Hematopoietic multipotent progenitor cell treated with erythropoietin and hydrocortisone succinate and interleukin-3 and kit ligand, for 17 days (in vitro differentiated cells): ENCODE measurements at places on chromosomes 13 and 19.

GRCh38 chr19:3245050-3245449 is 20.6 kb downstream of the CELF5 start:
- DNase-seq, result no peak

- DNase-seq, result no peak
Measured at GRCh38 chr19:46639358-46640182, 3.6 kb upstream of the GNG8 start.

DNA sequence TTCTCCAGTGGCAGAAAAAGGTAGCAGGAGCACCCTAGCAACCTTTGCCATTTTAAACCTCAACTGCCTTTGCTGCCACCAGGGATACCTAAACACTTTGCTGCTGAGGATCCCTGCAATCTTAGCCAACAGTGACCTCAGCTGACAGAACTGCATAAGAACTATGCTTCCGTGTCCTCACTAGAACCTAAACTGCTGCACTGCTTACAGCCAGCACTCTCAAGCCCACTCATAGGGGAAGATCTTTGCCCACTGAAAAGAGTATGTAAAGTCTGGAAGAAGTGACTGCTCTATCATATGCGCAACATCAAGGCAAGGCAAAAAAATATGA is 270.0 kb upstream of the PCDH20 start:
- DNase-seq, result no peak

DNA sequence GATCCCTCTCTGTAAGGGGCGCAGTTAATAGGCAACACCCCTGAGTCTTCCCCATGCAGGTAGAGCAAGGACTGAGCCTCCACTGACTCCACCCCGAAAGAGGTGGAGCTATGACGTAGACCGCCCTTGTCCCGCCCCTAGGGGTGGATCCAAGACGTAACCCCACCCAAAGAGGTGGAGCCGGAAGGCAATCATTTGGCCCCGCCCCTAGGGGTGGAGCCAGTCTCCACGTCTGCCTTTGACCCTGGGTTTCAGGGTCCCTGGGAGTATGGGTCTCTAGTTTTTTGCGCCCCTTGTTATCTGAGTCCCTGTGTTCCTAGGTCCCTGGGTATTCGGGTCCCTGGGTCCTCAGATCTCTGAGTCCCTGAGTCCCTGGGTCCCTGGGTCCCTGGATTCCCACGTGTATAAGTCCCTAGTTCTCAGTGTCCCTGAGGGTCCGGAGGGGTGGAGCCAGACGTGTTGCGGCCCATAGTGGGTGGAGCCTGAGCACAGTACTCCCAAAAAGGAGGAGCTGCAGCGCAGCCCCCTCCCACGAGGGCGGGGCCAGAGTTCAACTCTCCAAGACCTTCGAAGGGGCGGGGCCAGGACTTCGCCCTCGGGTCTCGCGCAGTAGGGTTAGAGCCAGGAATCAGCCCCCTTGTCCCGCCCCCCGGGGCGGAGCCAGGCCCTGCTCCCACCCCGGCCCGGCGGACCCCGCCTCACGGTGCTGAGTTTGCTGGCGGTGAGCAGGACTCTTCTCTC is 5.3 kb downstream of the DENND1C start:
- DNase-seq, result peak; percentile 33

- no peak for DNase-seq
Measured at GRCh38 chr19:23999821-24000610, 85.3 kb downstream of the ZNF726 start.

- DNase-seq, result no peak
Measured at GRCh38 chr19:32540621-32541020, 40.4 kb upstream of the PDCD5 start.

- DNase-seq, result no peak
Measured at GRCh38 chr13:48220592-48220980, 12.4 kb upstream of the ITM2B start.

GRCh38 chr19:55474269-55475265 is 1.9 kb upstream of the ZNF628 start:
- DNase-seq, result no peak

GRCh38 chr13:111034811-111035210 is 80.3 kb upstream of the ARHGEF7 start:
- no peak for DNase-seq

- no peak for DNase-seq
Measured at GRCh38 chr19:16233081-16233776, 35.5 kb downstream of the AP1M1 start.

DNA sequence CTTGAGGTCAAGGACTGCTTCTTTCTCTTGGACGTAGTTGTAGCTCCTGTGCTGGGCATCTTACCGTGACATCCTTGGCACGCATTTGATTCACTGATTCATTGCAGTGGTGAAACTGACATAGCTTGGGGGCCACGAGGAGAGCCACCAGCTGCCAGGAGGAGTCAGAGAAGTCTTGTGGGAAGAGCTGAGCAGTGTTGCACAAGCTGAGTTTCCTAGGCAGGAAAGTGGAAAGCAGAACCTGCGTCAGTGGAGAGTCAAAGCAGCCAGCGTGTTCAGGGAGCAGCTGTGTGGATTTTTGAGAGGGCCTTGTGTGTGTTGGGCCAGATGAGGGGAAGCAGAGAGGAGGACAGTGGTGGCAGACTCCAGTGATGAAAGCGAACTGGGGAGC is 5.3 kb upstream of the GPR183 start:
- DNase-seq, result no peak

GRCh38 chr13:110380359-110381028 is 73.4 kb downstream of the COL4A2 start:
- DNase-seq, result no peak

DNA sequence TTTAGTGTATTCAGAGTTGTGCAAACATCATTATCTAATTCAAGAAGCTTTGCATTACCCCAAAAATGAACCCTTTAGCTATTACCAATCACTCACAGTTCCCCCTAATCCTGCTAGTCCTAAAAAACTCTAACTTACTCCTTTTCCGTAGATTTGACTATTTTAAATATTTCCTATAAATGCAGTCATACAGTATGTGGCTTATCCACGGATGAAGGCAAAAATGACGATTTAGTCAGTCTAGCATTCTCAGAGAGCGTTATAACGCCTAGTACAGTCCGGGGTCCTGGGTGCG is 587 bp upstream of the ZNF383 start:
- DNase-seq, result no peak

DNA sequence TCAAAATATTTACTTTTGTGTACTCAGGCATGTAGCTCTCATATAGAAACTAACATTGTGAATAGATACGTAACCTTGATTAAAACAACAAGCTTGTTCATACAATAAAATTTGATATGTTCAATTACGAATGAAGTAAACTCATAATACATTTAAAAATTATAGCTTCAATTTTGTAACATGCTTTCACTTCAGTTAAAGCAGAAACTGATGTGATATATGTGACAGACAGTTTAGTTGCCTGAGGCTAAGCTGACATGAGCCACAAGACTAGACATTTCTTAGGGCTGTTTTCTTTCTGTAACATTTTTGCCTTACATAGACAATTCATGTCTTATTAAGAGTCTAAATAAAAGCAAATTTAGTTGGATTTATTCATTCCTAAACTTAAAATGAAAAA is 526.0 kb downstream of the PCDH9 start:
- DNase-seq, result no peak

DNA sequence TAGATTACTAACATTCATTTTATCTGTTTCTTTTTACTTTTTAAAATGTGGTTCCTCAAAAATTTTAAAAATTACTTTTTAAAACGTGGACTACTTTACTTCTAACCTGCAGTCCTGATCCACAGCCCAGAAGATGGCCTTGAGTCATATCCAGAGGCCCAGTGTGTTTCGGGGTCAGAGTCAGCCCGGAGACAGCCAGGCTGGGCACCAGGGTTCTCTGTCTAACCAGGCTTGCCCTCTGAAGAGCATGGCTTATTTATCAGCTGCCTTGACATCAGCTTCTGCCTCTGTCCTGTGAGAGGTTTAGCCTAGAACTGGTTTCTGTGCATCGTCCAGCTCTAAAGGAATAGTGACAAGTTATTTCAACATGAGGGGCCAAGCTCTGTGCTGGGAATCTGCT is 332.0 kb downstream of the FGF9 start:
- no peak for DNase-seq

DNA sequence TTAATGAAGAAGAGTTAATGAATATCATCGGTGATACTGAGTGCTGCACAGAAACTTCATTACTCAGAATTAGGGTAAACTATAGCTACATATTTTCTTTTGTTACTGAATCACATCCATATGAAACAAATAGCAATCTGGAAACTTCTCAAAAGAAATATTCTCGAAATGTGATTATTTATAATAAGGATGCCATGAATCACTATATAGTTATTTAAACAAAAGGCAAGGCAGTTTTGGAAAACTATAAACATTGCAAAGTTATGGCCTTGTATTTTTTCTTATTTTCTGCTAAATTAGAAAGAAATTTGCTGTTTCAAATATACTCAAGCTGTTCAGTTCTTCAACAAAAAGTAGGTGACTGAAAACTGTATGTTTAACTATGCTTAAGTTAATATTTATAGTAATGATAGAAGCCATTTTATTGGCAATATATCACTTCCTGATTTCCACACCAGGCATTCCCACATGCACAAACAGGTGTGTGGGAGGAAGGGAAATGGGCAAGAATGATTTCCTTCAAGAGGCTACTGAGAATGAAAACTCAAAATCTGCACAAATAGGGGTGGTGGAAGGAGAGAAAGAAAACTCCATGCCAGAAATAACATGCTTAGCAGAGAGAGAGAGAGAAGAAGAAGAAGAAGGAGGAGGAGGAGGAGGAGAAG is 74.5 kb upstream of the FRY start:
- no peak for DNase-seq

DNA sequence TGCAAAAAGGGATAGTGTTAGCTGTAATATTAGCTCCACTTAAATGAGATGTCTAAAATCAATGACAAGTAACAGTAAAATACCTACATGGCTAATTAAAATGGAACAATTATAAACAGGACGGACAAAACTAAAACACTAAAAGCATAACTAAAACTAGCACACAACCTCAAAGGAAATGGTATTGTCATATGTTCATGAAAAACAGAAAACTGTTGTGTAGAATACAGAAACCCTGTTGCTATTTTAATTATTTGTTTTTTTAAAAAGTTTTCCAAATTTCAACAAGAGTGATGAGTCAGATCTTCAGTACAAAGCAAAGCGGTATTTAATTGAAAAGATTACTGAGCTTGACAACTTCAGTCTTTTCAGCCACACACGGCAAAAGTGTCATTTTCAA is 4.2 kb downstream of the RCBTB2 start:
- no peak for DNase-seq

- DNase-seq, result no peak
Measured at GRCh38 chr19:1017115-1017905, 3.6 kb downstream of the TMEM259 start.

- DNase-seq, result peak; percentile 54
Measured at GRCh38 chr19:49637821-49638738, 1.9 kb downstream of the RRAS start.

- DNase-seq, result peak; percentile 56
Measured at GRCh38 chr13:45341799-45342500, 967 bp upstream of the TPT1 start.

DNA sequence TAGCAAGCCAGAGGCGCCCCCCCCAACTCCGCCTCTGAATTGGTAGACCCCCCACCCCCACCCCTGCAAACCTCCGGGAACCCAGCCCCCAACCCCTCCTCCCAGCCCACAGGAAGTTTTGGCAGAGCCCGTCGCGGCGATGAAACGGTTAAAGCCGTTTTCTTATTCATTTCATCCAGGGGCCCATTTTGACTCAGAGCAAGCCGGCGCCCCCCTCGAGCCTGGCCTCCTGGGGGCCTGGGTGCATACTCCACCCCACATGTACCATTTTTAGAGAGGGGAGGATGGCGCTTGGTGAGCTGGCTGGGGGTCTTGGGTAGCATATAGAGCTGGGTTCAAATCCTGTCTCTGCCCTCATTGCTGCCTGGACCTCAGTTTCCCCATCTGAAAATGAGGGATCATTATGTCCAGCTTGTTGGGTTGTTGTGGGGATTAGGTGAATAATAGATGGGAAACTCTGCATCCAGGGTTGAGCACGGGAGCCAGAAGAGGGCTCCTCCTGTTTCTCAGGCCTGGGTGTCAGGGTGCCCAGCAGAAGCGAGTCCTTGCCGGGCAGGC is 7.9 kb upstream of the JUNB start:
- DNase-seq, result no peak

DNA sequence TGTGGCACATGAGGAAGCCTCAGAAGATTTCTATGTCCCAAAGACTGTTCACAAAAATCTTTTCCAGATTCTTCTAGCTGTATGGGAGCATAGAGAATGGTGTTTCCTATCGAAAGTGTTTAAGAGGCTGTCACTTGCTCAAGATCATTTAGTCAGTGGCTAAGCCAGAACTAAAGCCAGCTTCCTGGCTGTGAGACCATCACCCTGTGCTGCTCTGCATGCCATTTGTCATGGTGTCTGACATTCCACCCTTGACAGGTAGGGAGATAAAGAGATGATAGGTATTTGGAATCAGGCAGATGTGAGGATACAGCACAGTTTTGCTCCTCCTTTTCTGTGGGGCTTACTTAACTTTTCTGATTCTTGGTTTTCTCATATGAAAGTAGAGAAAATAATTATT is 177.3 kb downstream of the DNAJC15 start:
- no peak for DNase-seq

GRCh38 chr19:46674416-46675178 is 13.6 kb upstream of the DACT3 start:
- no peak for DNase-seq

- DNase-seq, result no peak
Measured at GRCh38 chr19:5651361-5651760, 28.5 kb downstream of the SAFB start.

- DNase-seq, result no peak
Measured at GRCh38 chr13:30307971-30308290, 580 bp upstream of the KATNAL1 start.

DNA sequence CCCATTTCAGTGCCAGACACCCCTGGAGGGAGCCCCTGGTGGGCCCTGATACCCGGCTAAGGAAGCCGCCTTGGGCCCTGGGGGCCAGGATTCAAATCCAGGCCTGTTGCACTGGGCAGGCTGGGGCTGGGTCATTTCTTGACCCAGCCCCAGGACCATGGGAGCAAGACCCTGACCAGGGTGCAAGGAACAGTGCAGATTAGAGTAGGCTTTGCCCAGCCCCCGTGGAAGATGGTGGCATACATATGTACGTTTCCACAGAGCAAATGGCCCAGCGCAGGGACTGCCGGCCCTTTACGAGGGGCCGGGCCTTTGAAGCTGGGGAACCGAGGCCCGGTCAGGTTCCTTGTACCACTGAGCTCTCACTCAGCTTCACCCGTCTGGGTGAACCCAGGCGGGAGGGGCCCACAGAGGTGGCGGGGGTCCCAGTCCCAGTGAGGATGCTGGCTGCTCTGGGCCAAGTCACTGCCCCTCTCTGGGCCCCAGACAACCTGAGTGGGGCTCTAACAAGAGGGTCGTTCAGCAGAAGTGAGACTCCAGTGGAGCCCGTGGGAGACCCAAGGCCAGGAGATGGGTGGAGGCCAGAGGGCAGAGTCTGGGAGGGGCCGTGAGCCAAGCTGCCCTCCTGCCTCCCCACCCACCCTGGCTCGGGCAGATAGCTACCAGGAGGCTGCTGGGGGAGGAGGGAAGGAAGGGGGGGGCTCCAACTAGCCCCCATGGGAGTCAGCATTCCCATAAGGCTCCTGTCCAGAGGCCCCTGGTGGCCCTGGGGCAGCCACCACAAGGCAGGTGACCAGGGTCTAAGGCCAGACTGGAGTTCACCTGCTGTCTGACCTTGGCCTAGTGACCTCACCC is 2.7 kb downstream of the MKNK2 start:
- DNase-seq, result peak; percentile 86

- DNase-seq, result no peak
Measured at GRCh38 chr13:101289764-101290163, 126.5 kb downstream of the NALCN start.

GRCh38 chr13:111898956-111899713 is 167.8 kb upstream of the SOX1 start:
- no peak for DNase-seq

GRCh38 chr13:52128714-52129700 is at the start of gene NEK5:
NEK5 (minus strand) TSS chr13:52129073; CDS start chr13:52127482, 1,591 bp downstream.
- peak; percentile 49 for DNase-seq
